Forelimb muscle (tissue), 1 donor: ENCODE measurements at places on chromosomes 3 and 15. TPM values are rescaled to one million over a fixed set of nuclear protein-coding genes. Genes with fewer than 3 reads are reported as not detected.

- no peak for DNase-seq
Measured at GRCh38 chr15:78840661-78841375, 29.6 kb upstream of the ADAMTS7 start.

The CCR8 gene
- polyA plus RNA-seq, result not detected

The DAZL gene
- polyA plus RNA-seq, result not detected

GRCh38 chr3:136909187-136909586 lies 47.2 kb downstream of the NCK1 start:
- no peak for DNase-seq
